ENCODE measurements at places on chromosomes 5 and 9.
A peak's percentile ranks its signal among the peaks of the same experiment; 100 is the strongest.

GRCh38 chr9:35652829-35653209, 2.1 kb upstream of the SIT1 start:
- no peak for DNase-seq

DNA sequence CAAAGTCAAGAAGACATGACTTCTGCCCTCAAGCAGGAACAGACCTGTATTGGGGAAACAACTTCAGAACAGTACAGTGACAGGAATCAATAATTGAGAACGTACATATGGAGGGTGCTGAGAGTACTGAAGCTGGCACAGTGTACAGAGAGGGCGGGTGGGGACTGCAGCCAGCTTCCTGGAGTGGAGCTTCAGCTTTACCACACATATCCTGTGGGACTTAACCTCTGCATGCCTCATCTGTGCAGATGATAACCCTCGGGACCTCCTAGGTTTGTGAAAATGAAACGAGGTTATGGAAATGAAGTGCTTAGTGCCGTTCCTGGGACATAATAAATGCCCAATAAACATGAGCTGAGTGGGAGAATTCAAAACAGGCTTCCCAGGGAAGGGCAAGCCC, 22.1 kb upstream of the RARS1 start:
- no peak for DNase-seq

- DNase-seq, result no peak
Measured at GRCh38 chr5:111743988-111744387, 13.0 kb downstream of the NREP start.

GRCh38 chr9:131744720-131745201, 4.9 kb upstream of the RAPGEF1 start:
- DNase-seq, result no peak

GRCh38 chr5:54491326-54491725, 26.2 kb upstream of the SNX18 start:
- no peak for DNase-seq

- no peak for DNase-seq
Measured at GRCh38 chr5:66415208-66415607, 181.0 kb upstream of the MAST4 start.

- DNase-seq, result no peak
Measured at GRCh38 chr9:137453643-137454081, 5.5 kb downstream of the NSMF start.

DNA sequence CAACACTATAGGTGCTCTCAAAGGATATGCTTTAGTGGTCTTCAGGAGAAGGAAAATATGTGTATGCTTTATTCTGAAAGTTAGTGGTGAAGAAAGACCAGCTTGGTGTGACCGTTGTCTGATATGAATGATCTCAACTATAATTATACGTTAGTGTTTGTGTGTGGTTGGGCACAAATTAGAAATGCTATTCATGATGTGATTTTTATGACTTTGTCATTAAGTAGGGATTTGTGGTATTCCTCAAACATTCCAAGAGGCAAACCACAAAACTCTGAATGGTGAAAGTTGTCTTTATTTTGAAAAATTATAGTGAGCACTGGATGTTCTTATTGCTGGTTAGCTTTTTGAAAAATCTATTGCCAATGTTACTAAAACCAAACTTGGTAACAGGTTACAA, 6.2 kb upstream of the F2R start:
- DNase-seq, result no peak

- DNase-seq, result peak; percentile 52
Measured at GRCh38 chr9:94867281-94867841, 140.9 kb downstream of the AOPEP start.

DNA sequence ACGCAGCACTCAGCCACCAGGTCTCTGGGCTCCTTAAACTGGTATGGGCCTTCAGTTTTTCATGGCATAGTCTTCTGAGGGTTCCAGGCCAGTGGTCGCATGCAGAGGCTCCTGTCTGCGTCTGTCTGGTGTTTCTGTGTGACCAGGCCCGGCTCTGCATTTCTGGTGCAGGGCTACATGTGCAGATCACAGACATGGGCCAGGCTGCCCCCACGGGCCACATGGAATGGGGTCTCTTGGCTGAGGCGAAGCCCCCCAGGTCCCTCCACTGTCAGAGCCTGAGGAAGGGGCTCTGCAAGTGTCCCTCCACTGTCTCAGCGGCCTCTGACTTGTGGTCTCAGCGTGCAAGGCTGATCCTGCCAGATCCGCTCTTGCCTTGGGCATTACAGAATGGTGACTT, 15.6 kb upstream of the CARD19 start:
- no peak for DNase-seq

- no peak for DNase-seq
Measured at GRCh38 chr5:18397371-18397770, 763.1 kb downstream of the TAF11L14 start.

DNA sequence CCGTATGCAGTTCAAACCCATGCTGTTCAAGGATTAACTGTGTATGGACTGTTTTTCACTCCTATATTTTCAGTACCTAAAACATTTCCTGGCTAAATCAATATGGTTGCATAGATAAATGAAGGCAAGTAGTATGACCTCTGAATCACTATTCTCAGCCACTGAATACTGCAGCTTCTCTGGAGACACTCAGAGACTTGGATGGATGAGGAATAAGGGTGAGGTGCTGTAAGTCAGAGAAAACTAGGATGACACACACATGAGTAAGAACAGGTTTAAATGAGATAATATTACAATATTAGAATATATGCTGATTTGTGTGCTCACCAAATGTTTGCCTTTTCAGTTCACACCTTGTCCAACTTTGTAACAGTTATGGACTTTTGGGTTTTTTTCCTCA, 26.0 kb upstream of the ANXA1 start:
- no peak for DNase-seq

DNA sequence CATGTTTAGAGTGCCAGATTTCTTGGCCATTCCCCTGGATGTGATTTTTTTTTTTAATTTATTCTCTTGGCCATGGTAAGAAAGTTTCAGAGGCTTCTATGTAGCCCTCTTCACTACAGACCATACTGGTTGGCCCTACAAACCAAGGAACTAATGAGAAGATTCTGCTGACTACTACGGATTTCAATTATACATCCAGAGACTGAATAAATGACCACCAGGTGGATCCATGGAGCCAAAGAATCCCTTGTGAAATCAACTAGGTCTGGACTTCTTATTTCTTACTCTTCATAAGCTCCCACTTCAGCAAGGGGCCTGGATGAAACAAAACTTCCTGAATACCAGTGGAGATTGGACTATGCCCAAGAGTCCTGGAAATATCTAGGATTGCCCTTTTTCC, 27.6 kb downstream of the ZNF622 start:
- no peak for DNase-seq

GRCh38 chr9:72721067-72721466, 199.7 kb downstream of the TMC1 start:
- no peak for DNase-seq

DNA sequence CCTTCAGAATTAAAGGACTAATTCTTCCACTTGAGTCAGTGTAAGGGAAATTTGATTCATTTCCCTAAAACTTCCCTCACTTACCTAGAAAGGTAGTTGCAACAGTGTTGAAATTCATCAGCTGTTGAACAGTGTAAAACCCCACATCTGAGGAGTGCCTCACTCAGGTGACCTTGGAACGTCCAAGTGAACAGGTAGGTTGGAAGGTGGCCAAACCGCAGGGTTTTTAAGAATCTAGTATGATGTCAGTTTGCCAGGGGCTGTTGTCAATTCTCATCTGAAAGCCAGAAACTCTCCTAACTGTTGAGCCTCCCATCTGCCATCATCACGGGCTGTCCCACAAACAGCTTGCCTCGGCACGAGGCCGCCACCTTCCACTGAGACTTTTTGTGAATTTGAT, 105.7 kb downstream of the TMEM174 start:
- no peak for DNase-seq

GRCh38 chr9:83247732-83248131, 184.8 kb upstream of the RASEF start:
- DNase-seq, result no peak

DNA sequence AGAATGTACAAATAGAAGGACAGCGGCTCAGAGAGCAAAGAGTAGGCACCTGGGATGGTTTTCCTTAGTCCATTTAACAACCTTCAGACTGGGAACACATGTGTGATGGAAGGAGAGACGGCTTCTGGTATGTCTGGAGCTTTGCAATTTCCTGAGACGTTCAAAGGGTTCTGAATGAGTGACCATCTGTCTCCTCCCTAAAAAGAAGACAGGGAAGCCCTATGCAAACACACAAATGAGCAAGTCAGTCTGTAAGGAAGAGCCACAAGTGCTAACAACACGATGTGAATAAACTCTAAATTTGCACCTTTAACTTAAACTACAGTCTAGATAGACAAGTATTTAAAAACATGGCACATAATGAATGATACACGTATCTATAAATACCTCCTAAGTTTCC, 391.0 kb downstream of the ICE1 start:
- DNase-seq, result no peak

Data from GF-D8 (cell line).